ENCODE measurements at places on chromosomes 2 and 18.

GRCh38 chr2:200288670-200289429 is 17.6 kb upstream of the SPATS2L start:
- no peak for DNase-seq

DNA sequence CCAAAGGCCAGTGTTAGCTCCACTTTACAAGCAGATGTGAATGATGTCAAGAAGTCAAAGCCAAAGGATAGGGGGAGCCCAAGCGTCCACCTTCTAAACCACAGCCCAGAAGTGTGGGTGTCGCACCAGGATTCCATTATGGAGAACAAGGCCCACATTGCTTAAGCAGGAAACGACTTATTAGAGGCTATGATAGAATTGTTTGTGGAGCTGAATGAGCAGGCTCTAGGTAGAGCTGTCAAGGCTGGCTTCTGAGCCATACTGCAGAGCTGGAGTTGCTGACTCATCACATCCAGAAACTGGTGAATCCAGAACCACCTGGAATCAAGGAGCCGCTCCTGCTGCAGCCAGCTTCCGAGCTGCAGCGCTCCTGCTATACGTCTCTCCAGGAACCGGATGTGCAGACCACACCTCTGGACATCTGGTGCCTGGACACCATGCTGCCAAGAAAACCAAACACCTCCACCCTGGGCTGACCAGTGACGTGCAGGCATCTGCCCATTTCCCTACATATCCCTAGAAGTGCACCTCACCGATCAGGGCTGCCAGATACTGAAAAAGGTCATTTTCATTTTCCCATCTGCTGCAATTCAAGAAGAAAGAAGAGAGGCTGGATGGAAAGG is 6.2 kb upstream of the TWIST2 start:
- DNase-seq, result no peak

- peak; percentile 91 for DNase-seq
Observed at GRCh38 chr2:160210599-160211138, 10.6 kb upstream of the ITGB6 start.

GRCh38 chr2:196334710-196335109 is 163.3 kb upstream of the STK17B start:
- no peak for DNase-seq

DNA sequence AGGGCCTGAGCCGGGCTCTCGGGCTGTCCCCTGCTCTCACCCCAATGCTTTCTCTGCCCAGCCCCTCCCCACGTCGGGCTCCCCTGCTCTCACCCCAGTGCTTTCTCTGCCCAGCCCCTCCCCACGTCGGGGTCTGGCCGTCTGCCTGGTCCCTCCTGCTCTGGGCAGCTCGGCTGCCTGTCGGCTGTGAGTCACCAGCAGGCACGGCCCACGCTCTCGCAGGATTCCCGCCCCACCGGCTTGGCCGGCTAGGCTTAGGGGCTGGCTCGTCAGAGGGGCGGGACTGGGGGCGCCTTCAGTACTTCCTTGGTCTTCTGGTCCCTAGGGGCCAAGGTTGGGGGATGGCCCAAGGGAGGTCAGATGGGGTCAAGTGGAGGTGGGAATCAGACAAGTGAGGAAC is 3.3 kb downstream of the BOK start:
- DNase-seq, result no peak

- DNase-seq, result peak; percentile 19
Observed at GRCh38 chr2:211035548-211036185, 479.3 kb downstream of the CPS1 start.

- DNase-seq, result no peak
Observed at GRCh38 chr18:33745151-33745795, 167.3 kb downstream of the ASXL3 start.

DNA sequence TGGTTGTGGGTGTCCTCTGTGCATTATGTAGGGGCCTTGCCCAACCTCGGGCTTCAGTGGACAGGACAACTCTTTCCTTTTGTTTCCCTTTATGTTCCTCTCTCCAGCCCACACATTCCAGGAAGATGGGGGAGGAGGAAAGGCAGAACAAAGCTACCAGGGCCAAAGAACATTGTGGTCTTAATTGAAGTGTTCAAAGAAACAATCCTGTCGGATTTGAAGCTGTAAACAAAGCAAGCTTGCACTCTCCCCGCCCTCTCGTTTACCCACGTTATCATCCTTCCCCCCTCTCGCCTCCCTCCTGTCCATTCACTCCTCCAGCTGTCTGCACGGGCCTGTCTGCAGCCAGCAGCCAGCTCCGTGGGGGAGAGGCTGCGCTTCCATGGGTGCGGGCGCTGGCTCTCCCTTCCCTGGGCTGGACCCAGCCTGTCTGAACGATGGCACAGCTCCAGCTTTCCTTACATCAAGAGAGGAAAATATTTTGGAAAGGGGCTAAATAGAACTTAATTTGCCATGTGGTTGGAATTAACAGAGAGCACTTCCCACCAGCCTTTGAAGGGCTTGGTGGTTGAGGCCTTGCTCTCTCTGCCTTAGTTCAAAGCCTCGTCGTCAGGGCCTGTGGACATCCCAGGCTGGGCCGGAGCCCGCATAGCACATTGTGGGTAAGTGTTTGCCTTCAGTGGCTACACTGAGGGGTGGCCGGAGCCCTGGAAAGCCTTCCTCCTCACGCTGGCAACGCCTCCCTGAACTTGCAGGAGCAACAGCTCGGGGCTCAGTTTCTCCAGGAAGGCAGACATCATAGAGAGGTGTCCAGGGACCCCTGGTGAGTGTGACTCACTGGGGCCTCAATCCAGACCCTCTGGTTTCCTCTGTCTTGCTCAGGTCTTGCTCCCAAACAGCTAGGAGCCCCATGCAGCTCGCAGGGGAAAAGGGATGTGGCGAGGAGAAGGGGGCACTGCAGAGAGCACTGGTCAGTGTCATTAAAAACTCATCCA is 60.6 kb upstream of the HS6ST1 start:
- peak; percentile 12 for DNase-seq

GRCh38 chr2:224041554-224041953 is 2.5 kb upstream of the SERPINE2 start:
- peak; percentile 24 for DNase-seq

DNA sequence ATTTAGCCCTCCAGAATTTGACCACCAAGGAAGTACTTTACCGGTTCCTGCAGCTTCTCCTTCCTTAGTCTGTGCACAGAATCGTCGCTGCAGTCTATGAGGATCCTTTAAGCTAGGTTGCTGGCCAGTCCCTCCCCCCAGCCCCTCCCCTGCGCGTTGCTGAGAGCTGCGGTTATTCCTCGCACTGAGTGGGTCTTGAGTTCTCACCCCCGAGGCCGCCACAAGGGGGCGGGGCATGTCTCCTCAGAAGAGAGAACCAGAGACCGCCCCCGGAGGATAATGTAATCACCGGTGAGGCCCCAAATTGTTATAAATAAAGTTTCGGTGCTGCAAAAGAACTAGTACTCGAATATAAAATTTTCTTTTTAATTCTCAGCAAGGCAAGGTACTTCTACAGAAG is 1184.9 kb upstream of the CDH2 start:
- DNase-seq, result no peak

- no peak for DNase-seq
Observed at GRCh38 chr2:67936969-67937368, 125.8 kb downstream of the C1D start.
